Fibroblast of lung (primary cell): ENCODE measurements at places on chromosomes 7 and 10. TPM values are rescaled to one million over a fixed set of nuclear protein-coding genes. Genes with fewer than 3 reads are reported as not detected.
A peak's percentile ranks its signal among the peaks of the same experiment; 100 is the strongest.

DNA sequence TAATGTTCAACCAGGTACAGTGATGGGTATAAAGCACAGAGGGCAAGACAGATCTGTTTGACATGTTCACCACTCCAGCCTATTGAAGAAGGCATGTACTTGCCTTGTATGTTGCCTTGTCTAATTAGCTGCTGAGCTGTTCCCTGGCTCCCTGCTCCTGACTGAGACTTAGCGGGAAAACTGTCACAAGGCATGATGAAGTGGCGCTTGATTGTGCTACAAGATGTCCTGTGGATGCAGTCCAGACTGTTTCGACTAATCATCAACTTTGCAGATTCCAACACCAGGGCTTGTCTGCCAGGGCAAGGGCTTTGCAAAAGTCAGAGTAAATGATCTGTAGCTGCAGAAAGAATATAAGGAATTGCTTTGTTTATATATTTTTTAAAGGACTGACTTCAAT lies 136.2 kb upstream of the NRBF2 start:
- DNase-seq: peak; percentile 30

DNA sequence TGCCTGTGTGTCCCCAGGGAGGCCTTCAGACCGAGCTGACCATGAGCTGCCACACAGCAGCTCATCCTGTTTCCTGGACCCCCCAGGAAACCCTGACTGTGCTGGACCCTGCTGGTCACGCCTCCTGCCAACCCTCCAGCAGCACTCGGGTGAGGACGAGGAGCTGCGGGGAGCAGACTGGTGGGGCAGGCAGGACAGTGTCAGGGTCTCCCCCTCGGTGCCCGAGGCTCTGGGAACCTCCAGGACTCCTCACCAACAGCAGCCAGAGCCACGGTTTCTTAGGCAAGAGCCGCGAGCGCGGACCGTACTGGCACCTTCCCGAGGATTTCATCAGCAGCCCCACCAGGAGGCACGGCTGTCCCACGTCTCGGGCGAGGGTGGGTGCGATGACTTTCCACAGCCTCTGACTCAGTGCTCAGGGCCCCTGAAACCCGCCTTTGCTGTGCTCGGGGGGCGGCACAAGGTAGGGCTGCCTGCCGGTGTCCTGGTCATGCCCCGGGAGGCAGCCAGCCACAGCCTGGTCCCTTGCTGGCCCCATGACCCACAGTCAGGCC lies 186.9 kb downstream of the ELFN1 start:
- no peak for DNase-seq

DNA sequence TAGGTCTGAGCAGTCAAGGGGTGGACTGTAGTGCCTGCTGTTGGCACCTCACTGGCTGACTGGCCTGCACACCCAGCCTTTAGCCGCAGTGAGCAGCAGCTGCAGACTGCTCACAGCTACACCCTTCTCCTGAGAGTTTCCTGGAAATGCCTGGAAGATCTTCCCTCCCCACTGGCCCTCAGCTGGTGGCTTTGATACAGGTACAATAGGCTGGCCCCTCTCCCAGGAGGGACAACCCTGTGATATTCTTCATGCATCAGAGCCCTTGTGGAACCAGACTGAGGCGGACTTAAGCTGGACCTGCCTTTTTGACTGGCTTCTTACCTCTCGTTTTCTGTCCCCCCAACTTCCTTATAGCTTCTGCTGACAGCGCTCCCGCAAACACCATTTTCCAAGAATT lies 6.4 kb downstream of the GCK start:
- no peak for DNase-seq

- no peak for DNase-seq
Measured at GRCh38 chr7:158428131-158428836, 159.3 kb downstream of the PTPRN2 start.

GRCh38 chr10:81950358-81950757 lies 75.4 kb downstream of the NRG3 start:
- no peak for DNase-seq

GRCh38 chr10:35211390-35211789 lies 84.7 kb downstream of the CREM start:
- peak; percentile 19 for DNase-seq

The HOXA5 gene
- 18.3 and 22.1 TPM in 2 replicates for total RNA-seq

The C10orf105 gene
- total RNA-seq: under 0.01 TPM in 2 replicates

The OR9A2 gene
- total RNA-seq: not detected in 2 replicates
